ENCODE measurements at places on chromosomes 13 and 19.
A peak's percentile ranks its signal among the peaks of the same experiment; 100 is the strongest.

- no peak for DNase-seq
These were observed 4.4 kb upstream of the ZNF446 start for GRCh38 chr19:58471736-58472135.

- no peak for DNase-seq
These were observed 1.2 kb upstream of the NUP62 start for GRCh38 chr19:49930483-49931011.

DNA sequence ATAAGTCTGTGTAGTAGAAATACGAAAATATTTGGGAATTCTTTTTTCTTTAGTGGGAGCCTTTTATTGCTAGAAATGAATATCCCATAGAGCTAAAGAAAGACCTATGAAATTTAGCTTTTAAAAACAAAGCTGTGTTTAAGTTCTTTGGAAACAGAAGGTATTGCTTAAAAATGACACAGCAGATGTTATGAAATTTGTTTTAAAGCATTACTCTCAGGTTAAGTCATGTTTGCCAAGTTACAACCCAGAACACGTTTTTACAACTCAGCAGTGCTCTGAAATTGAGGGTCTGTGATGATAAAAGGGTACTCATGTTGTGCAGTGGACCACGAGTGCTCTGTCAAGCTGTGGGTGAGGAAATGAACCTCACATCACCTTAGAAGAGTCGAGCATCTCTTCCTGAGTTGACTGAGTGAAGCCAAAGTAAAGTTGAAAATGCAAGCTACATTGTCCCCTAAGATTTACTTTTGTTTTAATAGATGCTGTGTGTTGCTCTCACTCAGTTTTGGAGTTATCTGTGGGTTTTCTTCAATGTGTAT, 161.1 kb downstream of the SHISA2 start:
- no peak for DNase-seq

- no peak for DNase-seq
These were observed 5.2 kb upstream of the DPP9 start for GRCh38 chr19:4728871-4729270.

DNA sequence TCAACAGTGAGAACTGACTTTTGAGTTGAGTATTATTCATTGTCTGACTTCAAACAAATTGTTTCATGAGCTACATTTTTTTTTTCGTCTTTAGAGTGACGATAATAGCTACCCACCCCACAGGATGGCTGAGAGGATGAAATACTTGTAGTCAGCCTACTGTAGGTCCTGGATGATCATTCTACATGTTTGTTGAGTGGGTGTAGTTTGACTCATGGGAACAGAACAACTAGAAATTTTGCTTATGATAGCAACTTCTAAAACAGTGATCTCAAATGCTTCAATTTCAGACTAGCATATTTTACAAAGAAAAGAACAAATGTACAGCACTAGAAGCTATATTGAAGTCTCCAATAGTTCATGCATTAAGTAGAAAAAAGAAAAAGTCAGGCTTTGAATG, 651.8 kb downstream of the PCDH9 start:
- no peak for DNase-seq

GRCh38 chr13:34127523-34127922, 309.6 kb downstream of the RFC3 start:
- DNase-seq = no peak

DNA sequence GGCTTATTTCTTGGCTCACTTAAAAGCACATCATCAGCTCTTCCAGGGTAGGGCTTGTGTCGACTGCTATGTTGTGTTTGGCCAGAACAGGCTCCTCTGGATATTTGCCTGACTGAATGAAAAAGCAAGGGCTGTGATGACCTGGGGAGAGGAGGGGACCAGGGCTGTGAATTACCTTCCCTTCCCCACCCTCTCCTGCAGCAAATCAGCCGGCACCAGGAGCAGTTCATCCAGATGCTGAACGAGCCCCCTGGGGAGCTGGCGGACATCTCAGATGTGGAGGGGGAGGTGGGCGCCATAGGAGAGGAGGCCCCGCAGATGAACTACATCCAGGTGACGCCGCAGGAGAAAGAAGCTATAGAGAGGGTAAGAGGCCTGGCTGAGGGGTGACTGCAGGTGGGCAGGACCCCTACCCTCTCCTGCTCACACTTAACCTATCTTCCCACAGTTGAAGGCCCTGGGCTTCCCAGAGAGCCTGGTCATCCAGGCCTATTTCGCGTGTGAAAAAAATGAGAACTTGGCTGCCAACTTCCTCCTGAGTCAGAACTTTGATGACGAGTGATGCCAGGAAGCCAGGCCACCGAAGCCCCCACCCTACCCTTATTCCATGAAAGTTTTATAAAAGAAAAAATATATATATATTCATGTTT, 4.4 kb downstream of the GADD45GIP1 start:
- DNase-seq = no peak

GRCh38 chr19:35587321-35587720, 1.3 kb downstream of the PMIS2 start:
- no peak for DNase-seq

DNA sequence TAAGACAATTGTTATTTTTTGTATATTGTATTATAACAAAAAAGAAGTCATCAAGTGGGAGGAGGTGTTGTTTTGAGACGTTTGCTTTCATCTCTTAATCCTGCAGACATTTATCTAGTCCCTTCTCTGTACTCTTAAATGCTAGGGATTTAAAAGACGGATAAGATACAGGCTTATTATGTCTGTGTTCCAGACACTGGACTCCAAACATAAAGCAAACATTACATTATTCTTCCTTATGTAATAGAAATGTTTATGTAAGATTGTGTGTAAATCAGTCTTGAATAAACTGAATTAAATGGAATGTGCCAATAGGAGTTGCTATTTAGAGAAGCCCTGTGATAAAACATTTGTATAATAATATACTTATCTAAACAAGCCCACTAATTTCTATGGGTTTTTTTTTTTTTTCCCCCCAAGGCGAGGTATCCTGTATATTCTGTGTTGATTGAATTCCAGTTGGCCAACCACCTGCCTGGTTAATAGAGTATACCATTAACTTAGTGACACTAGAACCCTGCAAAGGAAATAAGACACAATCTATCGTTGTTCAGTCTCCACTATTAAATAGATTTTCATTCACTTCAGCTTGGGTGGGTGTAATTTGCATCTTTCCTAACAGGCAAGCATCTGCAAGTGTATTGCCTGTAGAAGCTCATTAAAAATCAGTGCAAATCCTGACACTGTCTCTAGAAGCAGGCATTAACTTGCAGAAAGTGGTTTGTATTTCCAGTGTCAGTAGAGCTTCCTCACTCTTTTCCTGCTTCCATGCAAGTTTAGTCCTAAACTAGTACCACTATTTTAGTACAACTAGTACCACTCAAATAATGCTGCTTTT, 69.0 kb downstream of the LRCH1 start:
- no peak for DNase-seq

- DNase-seq = no peak
These were observed 6.7 kb downstream of the ZNF793 start for GRCh38 chr19:37513397-37513796.

DNA sequence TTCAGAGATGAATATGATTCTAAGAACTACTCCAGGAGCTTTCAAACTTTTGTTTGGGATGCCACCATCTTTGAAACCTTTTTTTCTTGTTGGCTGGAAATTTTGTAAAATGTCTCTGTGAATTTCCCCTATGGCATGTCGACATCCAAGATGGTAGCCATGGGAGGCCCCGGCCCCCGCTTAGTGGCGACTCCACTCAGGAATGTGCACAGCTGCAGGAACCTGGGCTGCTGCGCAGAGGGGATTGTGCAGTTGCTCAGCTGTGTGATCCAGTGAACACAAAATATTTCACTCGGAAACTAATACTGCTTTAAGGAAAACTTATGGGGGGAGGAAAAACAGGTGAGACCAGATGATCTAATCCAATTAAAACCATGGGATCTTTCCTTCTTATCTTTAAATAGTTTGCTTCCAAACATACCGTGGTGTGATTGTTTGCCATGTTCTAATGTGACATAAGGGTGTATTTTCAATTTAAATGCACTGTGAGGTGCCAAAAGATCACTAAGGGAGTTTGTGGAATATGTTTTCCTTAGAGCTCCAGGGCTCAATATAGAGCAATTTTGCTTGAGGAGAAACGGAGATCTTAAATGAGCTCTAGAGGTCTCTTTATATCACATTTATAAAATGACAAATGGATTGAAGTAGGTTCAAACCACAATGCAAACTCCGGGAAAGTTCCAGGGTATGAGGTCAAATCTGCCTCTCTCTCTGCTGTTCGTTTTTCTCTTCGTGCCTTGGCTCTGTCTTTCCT, 497.7 kb downstream of the FGF9 start:
- no peak for DNase-seq

DNA sequence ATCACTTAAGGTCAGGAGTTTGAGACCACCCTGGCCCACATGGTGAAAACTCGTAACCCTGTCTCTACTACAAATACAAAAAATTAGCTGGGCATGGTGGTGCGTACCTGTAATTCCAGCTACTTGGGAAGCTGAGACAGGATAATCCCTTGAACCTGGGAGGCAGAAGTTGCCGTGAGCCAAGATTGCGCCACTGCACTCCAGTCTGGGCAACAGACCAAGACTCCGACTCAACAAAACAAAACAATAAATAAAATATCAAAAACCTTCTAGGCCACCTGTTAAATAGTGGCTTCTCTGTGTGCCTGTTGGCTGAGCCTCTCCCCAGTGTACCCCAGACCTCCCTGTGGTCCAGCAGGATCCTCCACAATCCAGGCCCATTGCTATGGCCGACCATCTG, 3.3 kb upstream of the PSMD8 start:
- no peak for DNase-seq

- DNase-seq = peak; percentile 91
These were observed 1.5 kb upstream of the GADD45B start for GRCh38 chr19:2474232-2475017.

DNA sequence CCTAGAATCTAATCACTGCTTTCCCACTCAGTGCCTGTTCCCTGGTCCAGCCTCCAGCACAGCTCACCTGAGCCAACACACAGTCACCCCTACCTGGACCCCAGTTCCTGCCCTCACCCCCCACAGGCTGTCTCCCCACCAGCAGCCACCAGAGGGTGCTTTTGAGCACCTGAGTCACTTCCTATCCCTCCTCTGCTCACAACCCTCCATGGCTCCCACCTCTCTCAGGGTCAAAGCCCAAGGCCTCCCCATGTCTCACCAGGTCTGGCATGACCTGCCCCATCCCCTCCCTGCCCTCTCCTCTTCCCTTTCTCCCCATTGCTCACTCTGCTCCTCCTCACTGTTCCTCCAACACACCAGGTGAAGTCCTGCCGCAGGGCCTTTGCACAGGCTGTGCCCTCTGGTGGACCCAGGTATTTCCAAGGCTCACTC, 7.1 kb upstream of the DPP9 start:
- DNase-seq = peak; percentile 47

DNA sequence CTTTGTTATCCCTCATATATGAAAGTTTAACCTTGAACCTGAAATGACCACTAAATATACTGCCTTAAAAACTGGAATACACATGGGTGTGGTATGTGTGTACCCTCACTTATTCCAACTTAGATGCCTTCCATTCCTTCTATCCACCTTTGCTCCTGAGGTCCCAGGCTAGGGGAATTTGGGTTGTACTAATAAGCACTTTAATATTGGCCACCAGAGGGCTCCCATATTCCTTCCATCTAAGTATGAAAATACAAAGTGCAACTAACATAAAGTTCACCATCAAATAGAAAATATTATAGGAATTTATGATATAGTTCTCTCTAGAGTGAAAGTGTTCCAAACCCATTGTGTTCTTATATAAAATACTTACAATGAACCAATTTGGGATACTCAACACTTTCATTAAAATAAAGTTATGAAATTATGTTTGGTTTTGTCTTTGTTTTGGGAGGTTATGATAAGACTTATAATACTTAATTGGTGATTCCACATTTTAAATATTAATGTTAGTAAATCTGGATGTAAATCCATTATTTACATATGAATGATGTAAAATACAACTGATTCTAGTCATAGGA, 62.3 kb downstream of the ITGBL1 start:
- no peak for DNase-seq

GRCh38 chr13:36737524-36738083, 63.8 kb downstream of the SERTM1 start:
- no peak for DNase-seq

GRCh38 chr19:58366585-58367430, 4.3 kb upstream of the ZNF497 start:
- DNase-seq = no peak

- no peak for DNase-seq
These were observed 27.4 kb upstream of the GPR12 start for GRCh38 chr13:26787961-26788360.

DNA sequence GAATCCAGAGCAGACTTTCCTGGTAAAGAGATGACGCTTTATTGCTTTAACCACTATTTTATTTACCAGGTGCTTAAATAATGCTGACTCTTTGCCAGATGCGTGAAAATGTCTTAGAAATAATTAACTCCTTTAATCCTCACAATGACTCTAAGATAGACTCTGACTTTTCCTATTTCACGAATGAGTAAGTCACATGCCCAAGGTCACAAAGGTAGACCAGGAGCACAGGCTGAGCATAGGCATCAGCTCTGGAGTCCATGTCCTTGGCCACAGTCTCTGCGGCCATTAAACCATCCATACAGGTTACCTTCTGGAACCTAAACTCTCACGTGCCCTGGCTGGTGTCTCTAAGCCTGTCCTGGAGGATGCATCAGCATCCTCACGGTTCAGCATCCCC, 87.3 kb downstream of the ERCC5 start:
- DNase-seq = no peak

DNA sequence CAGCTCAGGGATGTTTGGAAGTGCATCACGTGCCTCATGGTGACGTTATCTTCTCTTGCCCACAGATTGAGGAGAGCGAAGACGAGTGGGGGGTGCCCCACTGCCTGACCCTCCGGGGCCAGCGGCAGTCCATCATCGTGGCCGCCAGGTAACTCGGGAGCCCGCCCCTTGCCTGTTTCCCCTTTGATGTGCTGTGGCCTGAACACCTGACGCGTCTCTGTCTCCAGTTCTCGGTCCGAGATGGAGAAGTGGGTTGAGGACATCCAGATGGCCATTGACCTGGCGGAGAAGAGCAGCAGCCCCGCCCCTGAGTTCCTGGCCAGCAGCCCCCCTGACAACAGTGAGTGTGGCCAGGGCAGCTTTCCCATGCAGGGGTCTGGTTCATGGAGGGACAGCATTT, 137.0 kb downstream of the STK24 start:
- no peak for DNase-seq

DNA sequence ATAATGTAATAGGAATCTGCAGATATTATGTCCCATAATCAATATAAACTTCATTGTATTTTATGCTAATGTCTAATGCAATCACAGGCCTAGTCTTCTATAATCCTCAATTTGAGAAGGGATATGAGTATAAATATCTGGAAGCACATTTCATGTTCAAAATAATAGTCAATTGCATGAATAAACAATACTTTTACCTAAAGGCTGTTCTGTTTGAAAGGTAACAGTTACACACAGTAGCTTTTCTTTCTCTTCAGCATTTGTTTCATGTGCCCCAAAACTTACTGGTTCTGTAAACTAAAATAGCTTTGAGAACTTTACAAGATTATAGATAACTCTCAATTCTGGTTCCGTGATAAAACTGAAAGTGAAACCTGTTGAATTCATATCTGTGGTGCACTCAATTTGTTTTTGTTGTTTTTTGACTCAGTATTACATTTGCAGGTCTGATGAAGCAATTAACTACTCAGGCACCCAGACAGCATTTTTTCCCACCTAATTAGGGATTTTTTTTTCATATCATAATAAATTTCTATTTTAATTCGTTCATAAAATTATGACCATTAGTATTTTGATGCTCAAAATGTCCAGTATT, 1193.8 kb downstream of the SLITRK1 start:
- no peak for DNase-seq

GRCh38 chr19:5309438-5310204, 31.0 kb downstream of the PTPRS start:
- DNase-seq = no peak
